ENCODE measurements at places on chromosomes 6 and 20.

DNA sequence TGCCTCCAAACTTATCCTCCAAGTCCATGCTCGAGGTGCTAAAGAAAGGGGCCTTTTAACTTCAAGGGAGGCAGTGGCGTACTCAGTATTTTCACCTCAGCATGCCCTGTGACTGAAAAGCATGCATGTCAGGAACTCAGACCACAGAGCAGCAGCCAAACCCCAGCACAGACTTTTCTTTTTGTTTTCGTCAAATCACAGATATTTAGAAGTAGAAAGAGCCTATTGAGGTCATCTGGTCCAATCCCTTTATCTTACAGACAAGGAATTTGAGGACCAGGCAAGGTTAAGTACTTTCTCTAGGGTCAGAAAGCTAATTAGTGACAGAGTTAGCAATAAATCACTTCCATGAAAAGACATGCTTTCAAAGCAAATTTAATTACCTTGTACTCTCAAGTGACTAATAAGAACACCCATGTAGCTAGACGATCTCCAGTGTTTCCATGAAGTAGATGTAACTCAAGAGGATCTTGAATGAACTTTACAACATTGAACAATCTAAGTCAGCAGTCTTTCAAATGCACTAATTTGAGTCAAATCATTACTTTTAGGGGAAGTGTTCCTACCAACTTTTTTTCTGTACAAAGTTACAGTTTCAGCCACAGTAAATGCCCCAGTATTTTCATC, 35.9 kb downstream of the MOXD1 start:
- no peak for DNase-seq

DNA sequence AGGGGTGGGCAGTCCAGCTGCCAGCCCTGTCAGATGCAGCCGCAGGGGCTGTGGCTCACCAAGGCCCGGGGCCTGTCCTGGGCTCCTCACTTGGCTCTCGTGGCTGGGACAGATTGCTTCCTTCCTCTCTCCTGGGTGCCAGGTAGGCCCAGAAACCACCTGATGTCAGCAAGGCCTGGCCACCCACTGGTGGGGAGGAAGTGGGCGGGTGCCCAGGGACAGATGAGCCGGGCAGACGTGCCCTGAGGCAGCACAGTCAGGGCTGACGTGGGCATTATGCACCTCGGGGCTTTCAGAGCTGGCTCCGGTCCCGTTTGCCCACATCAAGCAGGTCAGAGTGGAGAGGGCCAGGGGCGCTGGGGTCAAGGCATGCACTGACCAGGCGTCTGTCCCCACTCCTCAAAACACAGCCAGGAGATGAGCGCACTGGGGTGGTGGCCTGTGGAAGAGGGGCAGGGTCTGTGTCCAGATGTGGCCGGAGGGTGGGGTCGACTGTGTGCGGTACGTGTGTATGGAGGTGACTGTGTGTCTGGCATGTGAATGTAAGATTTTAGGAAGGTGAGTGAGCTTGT, 133.2 kb upstream of the PTPN1 start:
- no peak for DNase-seq

DNA sequence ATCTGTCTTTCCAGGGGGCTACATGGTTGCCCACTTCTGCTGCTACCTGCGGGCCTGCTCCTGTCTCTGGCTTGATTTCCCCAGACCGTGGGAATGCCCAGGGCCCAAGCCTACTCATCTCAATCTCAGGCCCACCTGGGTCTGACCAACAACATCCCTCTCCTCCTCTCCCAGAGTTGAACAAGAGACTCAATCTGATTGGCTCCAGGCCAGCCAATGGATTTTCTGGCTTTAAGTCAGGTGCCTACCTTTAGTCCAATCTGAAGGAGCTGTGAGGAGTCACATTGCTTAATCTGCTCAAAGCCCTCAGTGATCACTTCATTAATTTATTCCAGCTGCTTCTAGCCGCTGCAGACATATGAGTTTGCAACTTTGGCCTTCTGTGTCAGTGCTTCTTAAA, 162.4 kb upstream of the KCNG1 start:
- no peak for DNase-seq

DNA sequence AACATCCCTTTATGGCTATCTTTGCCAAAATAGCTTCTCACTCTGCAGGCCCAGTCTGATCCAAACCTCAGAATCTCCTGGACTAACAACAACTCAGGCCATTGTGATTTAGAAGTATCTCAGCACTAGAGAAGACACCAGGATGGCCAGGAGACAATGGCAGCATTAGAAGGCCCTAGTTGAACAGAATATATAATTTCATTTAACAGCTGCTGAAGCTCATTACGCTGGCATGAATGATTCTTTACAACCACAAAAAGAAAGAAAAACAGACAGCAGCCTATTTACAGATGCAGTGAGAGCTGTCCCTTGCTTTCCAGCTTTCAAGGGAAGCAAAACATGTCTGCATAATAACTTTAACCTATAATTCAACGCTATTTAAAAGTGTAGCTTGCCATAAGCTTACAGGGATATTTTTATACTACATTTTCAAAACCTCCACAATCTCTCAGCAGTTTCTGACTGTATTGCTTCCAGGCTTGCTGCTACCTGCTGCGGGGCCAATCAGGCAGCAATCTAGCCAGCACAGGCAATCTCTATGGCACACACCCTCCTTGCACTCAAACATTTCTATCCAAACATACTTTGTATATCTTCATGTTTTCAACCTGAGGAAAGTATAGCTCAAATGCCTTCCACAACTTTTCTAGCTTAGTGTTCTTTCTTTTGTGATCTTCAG, 107.3 kb downstream of the OGFRL1 start:
- DNase-seq = no peak

GRCh38 chr20:36548006-36548315, 6.6 kb downstream of the MYL9 start:
- DNase-seq = no peak

- peak; percentile 72 for DNase-seq
Measured at GRCh38 chr6:4280707-4281106, 145.3 kb upstream of the ECI2 start.

GRCh38 chr6:124520514-124520913, 441.7 kb upstream of the RNF217 start:
- DNase-seq = no peak

DNA sequence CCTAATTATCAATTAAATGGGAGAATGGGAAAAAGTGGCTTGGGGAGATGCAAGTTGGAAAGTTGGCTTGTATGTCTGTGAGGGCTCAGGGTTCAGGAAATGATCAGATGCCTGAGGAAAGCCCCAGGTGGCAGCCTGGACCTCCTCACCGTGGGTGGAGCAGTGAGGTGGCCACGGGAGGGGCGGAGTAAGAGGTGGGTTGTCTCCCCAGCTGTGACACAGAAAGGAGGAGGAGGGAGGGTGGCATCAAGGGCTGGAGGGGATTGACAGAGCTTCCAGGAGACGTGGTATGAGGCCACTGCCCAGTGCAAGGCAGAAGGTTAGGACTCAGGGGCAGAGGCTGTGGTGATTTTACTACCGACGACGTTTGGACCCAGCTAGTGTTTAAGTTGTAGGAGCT, 672.2 kb downstream of the PRKN start:
- no peak for DNase-seq

DNA sequence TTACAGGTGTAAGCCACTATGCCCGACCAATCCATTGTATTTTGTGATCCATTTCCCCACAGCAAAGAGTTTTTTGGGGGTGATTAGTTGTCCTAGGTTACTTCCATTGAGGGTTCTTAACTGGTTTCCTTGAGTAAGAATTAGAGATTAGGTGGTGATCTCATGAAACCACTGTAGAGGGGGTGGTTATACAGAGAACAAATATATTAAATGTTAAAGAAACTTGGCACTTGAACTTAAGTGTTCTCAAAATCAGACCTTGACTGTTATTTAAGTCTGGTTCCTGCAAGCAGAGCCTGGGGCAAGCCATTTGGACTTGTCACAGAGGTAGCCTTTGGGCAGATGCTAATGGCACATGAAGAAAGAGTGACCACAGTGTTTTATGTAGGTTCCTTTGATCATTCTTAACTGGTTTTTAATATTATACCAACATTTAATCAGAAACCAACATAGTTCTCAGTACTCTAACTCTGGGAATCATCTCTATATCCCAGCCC, 288.5 kb downstream of the SOX4 start:
- no peak for DNase-seq

GRCh38 chr20:53699085-53699674, 105.5 kb upstream of the ZNF217 start:
- no peak for DNase-seq

- DNase-seq = no peak
Measured at GRCh38 chr20:59751075-59751711, 146.9 kb downstream of the PHACTR3 start.

DNA sequence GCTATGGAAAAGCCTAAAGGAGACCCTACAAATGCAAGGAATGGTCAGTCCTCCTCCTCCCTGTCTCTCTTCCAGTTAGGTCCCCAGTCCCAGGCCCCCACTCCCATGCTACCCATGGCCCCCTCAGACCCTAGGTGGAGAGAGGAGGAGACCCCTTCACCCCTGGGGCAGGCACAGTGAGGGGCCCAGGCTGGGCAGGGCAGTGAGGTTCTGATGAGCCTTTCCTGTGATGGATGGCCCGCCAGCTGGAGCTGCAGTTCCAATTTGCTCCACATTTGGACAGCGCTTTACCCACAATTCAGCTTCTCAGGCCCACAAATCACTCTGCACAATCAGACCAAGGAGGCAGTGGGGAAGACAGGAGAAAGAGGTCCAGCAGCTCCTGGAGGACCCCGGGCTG, 37.3 kb upstream of the MLN start:
- no peak for DNase-seq

GRCh38 chr20:64188682-64189529, 24.7 kb downstream of the MYT1 start:
- DNase-seq = peak; percentile 88

GRCh38 chr6:26198722-26199056, 111.5 kb downstream of the HFE start:
- no peak for DNase-seq

- no peak for DNase-seq
Measured at GRCh38 chr6:68364271-68364805, 270.7 kb upstream of the ADGRB3 start.

GRCh38 chr6:107435798-107436197, 23.6 kb downstream of the PDSS2 start:
- DNase-seq = no peak

GRCh38 chr6:23213193-23213592, 643.8 kb downstream of the HDGFL1 start:
- DNase-seq = no peak

DNA sequence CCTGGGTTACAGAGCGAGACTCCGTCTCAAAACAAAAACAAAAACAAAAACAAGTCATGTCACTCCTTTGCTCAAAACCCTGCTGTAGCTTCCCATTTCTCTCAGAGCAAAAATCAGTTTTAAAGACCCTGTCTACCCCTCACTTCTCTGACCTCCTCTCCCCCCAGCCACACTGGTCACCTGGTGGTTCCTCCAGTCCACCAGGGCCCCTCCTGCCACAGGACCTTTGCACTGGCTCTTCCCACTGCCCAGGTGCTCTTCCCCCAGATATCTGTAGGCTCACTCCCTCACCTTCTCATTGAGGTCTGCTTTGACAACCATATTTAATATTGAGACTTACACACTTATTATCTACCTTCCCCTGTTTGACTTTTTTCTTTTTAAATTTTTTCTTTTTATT, 4.9 kb upstream of the TEAD3 start:
- DNase-seq = no peak

- DNase-seq = no peak
Measured at GRCh38 chr20:54227241-54227640, 19.4 kb downstream of the PFDN4 start.

DNA sequence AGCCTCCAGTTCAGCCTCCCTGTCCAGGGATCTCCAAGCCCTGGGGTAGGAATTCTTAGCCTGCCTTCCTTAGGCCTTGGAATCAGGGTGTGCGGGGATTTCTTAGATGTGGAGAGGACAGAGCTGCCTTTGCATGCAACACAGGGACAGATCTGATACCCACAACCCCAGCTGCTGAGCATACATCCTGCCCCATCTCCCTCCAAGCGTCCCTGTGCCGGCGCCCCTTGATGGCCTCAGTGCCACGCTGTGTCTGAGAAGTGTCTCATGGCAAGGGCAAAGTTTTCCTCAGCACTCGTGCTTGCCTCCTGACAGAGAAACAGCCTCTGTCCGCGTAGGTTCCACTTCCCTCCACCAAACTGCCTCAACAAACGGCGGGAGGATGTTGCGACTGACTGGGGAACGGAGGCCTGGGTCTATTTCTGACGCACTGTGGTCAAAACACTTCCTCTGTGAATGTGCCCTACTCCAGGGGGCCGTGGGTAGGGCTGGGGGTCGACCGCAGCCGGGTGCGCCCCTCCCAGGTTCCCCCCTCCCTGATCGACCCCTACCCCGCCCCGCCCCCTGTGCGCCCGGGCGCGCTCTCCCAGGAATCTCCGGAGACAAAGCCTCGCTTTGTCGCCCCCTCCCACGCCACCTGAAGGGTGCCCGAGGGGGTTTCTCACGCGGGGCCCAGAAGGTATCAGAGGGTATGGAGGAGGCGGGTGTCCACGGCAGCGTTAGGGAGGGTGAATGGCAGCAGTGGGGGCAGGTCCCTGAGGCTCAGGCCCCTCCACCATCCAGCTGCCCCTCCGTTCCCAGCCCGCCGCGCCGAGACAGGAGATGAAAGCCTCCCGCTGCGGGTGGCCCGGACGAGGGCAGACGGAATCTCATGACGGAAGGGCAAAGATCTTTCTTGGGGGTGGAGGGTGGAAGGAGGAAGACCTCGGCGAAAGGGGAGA, 806 bp downstream of the MICAL1 start:
- no peak for DNase-seq

GRCh38 chr20:2834401-2835110, 5.9 kb downstream of the PCED1A start:
- DNase-seq = no peak

DNA sequence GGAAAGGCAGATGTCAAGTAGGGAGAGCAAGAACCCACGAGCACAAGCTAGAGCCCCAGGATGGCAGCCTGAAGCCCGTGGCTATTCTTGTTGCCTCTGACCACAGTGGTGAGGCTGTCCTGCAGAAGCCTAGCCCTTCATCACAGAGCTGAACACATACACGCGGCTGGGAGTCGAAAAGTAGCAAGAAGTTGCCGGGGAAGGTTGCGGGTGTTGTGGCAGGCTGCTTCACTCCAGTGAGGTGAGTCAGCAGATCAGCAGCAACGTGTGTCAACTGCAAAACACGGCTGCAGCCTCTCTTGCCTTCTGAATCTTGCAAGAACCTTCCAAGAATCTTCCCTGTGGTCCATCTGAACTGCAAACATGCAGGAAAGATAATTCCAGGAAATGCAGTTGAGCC, 10.6 kb upstream of the STX16 start:
- no peak for DNase-seq

DNA sequence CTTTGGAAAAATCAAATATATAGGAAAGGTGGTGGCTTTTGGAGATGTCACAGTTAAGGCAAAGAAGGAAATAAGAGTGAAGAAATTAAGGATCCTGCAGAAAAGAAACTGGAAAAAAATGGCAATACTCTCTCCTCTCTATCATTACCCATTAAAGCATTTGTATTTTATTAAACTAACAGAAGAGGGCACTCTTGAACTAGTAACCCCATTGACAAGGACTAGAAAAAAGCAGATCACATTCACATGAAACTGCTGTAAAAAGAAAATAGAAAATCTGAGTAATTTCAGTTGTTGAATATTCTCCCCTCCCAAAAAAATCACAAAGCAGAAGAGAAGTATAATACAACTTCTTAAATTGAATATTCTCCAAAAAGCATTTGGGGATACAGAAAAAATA, 104.1 kb upstream of the SLC35B3 start:
- no peak for DNase-seq

GRCh38 chr6:78835817-78836216, 31.5 kb upstream of the IRAK1BP1 start:
- no peak for DNase-seq

GRCh38 chr20:17833036-17833674, 133.4 kb downstream of the BANF2 start:
- DNase-seq = no peak

- DNase-seq = no peak
Measured at GRCh38 chr20:1906361-1907051, 11.3 kb downstream of the SIRPA start.

GRCh38 chr6:44708208-44708607, 320.7 kb downstream of the CDC5L start:
- no peak for DNase-seq

Measured in pulmonary artery endothelial cell (primary cell).